Fibroblast of skin of right quadriceps (primary cell): ENCODE measurements at places on chromosomes 12 and 14.

DNA sequence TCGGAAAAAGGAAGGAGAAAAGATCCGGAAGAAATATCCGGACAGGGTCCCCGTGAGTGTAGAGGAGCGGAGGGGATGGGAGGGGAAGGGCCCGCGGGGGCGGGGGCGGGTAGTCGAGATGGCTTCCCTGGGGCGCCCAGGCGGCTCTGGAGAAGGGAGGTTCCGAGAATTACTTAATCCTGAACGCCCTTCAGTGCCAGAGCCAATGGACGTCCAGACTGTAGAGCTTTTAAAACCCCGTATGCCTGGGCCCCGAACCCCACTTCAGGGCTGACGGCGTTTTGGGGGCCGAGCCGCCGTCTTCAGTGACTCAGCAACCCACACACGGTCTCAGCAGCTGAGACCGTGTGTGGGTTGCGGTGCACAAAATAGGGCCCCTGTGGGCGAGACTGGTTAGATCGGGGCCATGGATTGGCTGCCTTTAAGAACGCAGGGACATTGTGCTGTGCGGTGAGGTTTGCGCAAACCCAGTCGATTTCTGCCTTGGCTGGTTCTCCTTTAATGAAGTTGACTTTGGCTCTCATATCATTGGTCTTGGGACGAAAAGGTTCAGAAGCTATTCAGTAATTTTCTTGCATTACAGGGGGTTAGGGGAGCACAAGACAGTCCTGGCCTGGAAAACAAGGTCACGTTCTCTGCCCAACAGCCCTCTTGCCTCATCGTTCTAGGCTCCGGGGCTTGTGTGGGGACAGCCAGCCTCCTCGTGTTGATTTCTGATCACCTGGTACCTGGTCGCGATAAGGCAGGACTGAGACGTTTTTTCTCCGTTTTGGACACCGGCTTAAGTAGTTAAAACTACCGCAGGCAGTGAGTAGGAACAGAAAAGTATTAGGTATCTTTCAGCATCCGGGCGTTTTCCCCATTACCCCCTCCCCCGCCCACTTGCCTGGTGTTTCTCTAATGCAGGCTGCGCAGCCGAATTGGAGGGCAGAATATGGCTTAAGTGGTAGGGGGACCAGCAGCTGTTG lies 775 bp downstream of the GABARAPL1 start:
- peak; percentile 74 for DNase-seq

DNA sequence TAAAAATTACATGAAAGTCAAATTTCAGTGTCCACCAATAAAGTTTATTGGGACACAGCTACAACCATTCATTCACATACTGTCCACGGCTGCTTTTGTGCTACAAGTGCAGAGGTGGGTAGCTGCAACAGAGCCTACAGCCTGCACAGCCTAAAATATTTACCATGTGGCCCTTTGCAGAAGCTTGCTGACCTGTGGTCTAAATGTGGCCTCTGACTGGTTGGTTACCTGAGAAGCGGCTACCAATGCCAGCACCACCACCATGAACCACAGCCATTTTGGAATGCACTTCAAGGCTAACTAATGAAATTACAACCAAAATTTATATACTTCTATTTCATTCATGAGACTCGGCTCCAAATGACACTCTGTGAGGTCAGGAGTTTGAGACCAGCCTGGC lies 58.6 kb downstream of the NT5DC3 start:
- no peak for DNase-seq

GRCh38 chr12:3185260-3185870 lies 108.2 kb downstream of the TSPAN9 start:
- DNase-seq: no peak

- no peak for DNase-seq
Observed at GRCh38 chr14:41607304-41607775, 664 bp downstream of the LRFN5 start.

- DNase-seq: no peak
Observed at GRCh38 chr14:96384740-96385139, 7.2 kb upstream of the AK7 start.
